ENCODE measurements at places on chromosomes 12 and 14.

DNA sequence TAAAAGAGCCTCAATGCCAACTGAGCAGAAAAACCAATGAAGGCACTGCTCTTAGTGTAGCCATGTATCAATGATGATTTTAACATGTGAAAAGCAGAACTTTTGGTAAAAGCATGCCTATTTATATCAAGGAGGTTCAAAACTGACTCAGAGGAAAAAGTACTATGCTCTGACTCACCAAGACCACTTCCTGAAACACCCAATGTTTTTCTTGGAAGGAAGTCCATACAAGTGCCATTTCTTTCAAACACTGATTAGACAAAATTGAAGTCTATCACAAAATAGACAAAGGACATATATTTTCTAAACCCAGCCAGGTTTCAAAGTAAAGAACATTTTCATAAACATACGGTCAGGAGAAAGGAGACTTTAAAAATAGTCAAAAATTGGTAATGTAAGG is 88.6 kb downstream of the EPS8 start:
- no peak for DNase-seq

DNA sequence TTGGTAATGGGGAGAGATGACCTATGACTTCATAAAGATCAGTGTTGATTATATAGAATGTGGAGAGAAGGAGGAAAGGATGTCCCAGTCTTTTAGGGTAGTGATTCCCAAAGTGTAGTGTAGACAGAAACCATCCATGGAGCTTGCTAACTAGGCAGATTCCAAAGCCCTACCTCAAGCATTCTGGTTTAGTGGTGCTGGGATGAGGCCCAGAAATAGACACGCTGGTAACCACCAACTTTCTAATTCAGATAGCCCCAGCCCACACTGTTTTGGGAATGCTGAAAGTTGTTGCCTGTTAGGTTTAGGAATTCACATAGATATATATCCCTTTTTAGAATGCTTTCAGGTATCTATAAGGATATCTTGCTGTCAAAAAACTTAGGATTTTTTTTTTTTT is 69.2 kb downstream of the STAB2 start:
- no peak for DNase-seq

DNA sequence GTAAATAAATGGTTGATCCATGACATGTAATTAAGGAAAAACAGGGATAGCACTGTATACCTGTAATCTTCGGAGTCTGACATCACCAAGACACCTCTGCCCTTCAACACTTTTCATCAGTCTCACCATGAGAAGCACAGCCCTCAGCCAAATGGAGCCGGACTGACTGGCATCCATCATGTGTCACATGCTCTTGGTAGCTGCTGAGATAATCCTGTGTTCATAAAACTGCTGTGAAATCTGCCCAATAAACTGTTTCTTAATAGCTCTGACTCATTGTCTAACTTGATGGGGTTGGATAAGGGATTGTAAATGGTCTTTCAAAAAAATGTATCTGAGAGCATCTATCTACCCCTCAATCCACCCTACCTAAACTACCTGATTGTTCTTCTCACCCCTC is 33.6 kb downstream of the KCNH5 start:
- DNase-seq = no peak

- DNase-seq = no peak
Observed at GRCh38 chr14:52399921-52400595, 85.9 kb downstream of the PTGER2 start.

DNA sequence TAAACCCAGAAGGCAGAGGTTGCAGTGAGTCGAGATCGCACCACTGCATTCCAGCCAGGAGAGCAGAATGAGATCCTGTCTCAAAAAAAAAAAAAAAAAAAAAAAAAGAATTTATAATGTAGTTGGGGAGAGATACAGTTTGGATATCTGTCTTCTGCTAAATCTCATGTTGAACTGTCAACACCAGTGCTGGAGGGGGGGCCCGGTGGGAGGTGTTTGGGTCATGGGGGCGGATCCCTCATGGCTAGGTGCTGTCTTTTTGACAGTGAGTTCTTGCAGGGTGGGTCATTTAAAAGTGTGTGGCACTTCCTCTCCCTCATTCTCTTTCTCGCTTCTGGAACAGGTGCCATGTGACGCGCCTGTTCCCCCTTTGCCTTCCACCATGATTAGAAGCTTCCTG is 32.8 kb downstream of the CLIP1 start:
- DNase-seq = no peak

DNA sequence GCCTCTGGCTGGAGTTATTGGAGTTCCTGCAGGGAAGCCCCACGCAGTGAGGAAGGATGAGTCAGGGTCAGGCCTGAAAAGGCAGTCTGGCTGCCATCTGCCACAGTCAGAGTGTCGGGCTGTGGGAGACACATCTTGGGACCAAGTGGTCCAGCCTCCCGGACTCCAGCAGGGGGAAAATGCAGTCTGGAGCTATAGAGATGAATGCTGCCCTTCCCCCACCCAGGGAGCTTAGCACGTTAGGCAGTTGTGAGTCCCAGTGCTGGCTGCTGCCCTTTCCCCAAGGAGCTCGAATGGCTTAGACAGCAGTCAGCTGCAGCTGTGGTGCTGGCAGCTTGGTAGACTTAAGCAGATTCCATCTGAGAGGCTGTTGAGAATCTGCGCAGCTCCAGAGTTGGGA is 8.2 kb upstream of the NTS start:
- DNase-seq = no peak

DNA sequence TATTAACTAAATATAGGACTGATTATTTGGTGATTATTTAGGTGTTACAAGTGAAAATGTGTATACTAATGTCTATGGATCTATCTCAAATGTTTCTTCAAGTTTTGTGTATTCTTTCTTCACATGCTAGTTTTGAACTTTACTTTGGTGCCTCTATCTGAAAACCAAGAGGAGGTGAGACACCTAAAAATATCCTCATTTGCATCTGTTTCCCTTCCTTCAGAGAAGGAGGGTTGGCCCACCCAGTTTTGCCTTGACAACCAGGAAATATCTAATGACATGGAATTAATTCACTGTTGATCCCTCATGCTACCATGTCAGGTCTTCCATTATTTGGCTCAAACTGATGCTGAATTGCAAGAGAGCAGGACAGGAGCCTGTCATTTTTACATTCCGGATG is 500.4 kb downstream of the NELL2 start:
- no peak for DNase-seq

- peak; percentile 57 for DNase-seq
Observed at GRCh38 chr12:1605129-1606020, 11.0 kb upstream of the FBXL14 start.

DNA sequence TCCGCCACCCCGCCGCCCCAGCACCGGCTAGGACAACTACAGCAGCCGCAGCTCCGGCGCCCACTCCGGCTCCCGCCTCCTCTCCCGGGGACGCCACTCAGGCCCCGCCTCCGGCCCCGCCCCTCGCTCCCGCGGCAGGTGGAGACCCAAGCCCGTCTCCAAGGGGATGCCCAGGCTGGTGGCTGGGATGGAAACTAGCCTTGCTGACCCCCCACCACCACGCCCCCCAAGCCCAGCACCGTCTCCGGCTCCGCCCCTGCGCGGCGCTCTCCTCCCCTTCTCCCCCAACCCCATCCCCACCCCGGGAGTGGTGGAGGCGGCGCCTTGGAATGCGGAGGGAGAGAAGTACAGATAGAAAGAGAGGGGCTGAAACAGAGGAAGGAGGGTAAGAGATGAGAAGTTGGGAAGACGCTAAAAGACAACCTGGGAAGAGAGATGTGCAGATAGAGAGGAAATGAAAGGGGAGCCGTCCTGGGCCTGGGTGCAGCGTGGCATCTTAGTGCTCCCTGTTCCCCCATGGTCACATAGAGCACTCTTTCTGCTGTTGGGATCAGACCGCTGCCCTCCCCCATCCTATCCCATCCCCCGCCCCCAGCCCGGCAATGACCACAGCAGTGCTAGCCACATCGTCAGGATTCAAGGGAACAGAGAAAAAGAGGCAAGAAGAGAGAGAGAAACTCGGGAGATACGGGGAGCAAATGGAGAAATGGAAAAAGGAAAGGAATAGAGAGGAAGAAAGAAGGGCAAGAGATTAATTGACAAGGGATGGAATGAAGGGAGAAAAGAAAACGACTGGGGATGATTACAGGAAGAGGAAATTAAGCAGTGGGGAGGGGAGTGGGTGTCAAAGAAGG is at the start of gene ITGA7:
Gene ITGA7, minus strand, starts transcription at position 64 of the 854 bp plus-strand sequence. CDS start 222 bp downstream, outside the sequence.
- DNase-seq = peak; percentile 49

GRCh38 chr12:101803978-101804377 is 26.8 kb downstream of the GNPTAB start:
- no peak for DNase-seq

GRCh38 chr12:115752913-115753726 is 524.4 kb downstream of the MED13L start:
- DNase-seq = peak; percentile 59

DNA sequence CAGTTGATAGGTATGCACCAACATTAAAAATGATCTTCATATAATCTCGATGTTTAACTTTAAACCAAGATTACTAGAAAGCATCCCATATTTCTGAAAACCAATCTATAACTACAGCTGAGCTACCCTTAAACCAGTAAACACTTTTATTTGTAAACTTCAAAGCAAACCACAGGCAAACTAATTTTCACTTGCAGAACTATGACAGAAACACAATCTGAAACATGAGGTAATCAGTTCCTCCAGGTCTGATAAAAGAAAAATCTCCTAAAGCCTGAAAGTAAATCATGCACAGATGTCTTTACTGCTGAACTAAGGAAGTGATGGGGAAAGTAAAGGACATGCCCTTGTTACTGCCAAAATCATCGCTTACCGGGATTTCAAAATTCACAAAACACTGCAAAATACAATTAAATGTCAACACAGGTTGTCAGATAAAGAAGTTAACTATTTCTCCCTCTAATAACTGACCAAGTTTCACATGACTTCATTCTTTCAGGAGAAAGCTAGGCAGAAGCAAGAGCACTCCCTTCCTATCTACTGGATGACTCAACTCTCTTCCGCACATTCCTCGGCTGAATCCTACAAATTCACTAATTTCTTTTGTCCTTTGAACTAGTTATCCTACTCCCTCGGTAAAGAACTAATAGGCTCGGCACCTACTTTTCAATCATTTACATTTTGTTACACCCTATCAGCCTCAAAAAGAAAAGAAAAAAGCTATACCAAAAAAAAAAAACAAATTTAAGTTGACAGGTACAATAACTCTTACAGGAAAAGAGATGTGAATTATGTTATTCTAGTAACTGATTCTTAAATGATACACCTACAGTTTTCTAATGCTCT is 1.4 kb downstream of the EEA1 start:
- no peak for DNase-seq

DNA sequence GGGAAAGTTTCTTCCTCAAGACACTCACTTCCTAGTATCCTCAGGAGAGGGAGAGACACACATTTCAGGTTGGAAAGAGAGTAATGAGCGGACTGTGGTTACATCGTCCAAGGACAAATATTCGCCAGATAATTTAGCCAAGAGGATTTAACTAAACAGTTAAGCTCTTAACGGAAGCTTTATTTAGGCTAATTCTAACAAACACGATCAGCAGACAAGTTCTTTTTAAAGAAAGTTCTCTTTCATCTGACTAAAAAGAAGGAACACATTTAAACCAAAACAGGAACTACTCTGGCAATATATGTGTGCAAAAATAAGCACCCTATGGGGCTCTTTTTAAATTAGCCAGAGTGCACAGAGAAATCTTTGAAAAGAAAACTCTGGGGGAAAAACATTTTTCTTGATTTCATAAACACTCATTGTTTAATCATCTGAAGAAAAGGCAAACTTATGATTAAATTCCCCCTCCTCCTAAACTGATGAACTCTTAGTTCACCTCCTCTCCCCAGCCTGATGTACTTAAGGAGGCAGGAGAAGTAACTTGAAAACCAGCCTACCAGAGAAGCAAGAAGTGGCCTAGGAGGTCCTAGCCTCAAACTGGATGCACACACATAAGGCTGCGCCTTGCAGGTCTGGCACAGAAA is 13.3 kb upstream of the BTG1 start:
- DNase-seq = no peak

DNA sequence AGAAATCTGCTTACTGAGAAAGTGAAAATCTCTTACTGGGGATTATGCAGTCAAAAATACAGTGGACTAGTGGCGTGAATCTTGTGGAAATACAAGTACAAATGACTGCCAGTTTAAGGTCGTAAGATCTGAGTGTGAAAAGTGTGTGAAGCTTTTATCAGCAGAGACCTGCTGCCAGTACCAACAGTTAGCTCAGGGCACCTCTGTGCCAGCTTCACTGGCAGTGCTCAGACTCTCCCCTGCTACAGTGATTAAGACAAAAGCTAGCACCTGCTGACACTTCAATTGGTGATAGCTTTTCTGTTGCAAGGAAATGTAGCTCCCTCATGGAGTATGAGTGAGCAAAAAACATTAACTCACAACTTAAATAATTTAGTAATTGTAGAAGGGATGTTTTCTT is 185.1 kb downstream of the ANO6 start:
- DNase-seq = peak; percentile 57

GRCh38 chr12:88501972-88502938 is 78.0 kb downstream of the KITLG start:
- no peak for DNase-seq

GRCh38 chr14:99426265-99426664 is 54.4 kb downstream of the SETD3 start:
- peak; percentile 4 for DNase-seq

DNA sequence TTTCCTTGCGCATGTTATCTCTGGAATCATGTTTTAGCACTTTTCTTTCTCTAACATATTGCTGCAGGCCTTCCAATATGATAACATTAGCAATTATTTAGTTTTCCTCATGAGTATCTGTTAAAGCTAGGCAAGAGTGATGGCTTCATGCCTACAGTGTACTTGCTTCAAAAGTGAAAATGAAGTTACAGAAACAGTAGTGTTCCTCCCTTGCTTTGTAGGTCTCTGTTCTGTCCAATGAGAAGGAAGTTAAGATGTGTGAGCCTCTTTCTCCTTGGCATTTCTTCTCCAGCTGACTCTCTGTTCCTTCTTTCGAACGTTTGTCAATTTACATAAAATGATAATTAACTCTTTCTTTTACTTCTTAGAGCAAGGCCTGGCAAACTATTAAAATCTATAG is 22.2 kb downstream of the LRRIQ1 start:
- DNase-seq = no peak

DNA sequence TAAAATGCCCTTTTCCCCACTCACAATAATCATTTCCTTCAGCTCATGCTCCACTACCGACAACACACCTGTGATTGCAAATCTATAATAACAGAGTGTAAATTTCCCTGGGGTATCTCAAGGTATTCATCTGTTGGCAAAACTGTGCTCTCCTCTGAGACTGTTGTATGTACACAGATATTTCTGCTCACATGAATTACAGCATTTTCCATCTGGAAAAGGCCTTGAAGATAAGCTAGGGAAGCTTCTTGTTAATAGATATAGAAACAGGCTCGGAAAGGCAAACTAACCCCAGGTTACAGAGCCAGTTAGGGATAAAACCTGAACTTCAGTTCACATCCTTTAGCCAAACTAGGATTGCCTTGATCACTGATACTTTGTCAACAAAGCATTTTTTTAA is 210.4 kb upstream of the KRR1 start:
- DNase-seq = no peak

GRCh38 chr12:95699579-95699978 is 91.0 kb downstream of the NTN4 start:
- no peak for DNase-seq

GRCh38 chr12:90244232-90244631 is 535.6 kb upstream of the ATP2B1 start:
- DNase-seq = no peak

Measured in NCI-H774 (cell line).